ENCODE measurements at places on chromosomes 2 and 18.

- no peak for DNase-seq
These were observed 22.2 kb downstream of the METAP1D start for GRCh38 chr2:172021955-172022354.

- DNase-seq: no peak
These were observed 127.9 kb downstream of the PIEZO2 start for GRCh38 chr18:11021477-11021876.

- peak; percentile 19 for DNase-seq
These were observed 36.4 kb downstream of the EMILIN2 start for GRCh38 chr18:2883076-2883735.

GRCh38 chr2:169082995-169083394 lies 13.6 kb downstream of the DHRS9 start:
- DNase-seq: no peak

DNA sequence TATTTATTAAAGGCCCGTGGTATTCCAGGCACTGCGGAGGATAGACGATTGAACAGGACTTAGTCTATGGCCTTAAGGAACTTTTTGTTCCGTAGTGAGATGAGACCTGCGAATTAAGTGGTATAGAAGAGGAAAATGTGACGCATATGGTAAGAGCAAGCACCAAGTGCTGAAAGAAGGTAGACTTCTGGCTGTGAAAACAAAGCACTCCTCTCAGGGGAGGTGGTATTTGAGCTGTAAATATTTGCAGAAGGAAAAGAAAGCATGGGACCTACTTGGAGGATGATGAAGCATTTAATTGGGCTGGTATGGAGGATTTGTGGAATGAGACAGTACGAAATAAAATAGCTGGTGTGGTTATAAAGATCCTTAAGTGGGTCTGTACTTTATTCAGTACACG lies 62.5 kb downstream of the GPR39 start:
- no peak for DNase-seq

DNA sequence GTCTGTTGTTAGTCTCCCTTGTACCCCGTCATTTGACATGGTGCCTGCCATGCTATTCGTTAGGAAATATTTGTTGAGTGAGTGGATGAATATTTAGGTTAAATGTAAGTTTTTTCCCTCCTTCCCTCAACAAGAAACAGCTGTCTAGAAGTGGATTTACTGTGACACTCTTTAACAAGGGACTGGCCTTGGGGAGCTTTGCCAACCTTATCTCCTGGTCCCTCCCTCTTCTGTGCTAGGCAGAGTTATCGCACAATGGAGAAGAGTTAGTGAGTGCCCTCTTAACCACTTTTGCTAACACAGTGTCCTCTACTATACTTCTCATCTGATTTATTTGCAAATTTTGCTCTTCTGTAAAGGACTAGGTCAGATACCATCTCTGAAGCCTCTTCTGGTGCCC lies 61.2 kb downstream of the DIS3L2 start:
- DNase-seq: no peak

All from transverse colon (tissue), 4 donors.